Thymus (tissue), 14 donors: ENCODE measurements at places on chromosomes 5 and 9. TPM values are rescaled to one million over a fixed set of nuclear protein-coding genes. Genes with fewer than 3 reads are reported as not detected.

The NUTM2F gene
- polyA plus RNA-seq: 0.05 TPM

DNA sequence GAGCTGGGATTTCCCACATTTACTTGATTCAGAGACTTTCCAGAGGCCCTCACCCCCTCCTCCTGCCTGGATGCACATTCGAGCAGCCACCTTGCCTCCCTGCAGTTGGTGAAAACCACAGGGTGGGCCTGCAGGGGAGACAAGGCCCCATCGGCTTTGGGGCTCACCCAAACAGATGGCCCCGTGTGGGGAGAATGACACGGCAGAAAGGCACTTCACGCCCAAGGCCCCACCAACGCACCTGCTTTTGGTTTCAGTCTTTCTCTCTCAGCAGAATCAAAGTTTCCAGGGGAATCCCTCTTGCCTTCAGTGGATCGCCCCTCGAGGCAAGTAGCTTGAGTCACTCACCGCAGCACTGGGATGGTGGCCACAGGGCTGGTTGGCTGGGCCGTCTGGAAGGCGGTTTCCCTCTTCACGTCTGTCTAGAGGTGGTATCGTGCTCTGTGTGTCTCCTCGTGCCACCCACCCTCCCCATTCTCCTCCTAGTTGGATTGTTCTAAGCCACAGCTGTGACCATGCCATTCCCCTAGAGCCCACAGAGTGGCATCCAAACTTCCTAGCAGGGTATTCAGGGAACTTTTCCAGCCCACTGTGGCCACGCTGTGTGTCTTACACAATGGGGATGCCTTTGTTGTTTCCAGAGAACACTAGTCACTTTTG lies 31.8 kb downstream of the SEC61B start:
- peak overlapping the region; percentile 96 for H3K27ac ChIP-seq
- peak; percentile 69 for DNase-seq
- peaks cover 35% of the 10 kb centered on the region for H3K4me1 ChIP-seq
- H3K4me3 ChIP-seq: peak overlapping the region; percentile 4
- H3K27me3 ChIP-seq: no peaks in the 10 kb centered on the region

The PCDHA11 gene
- under 0.01 TPM for polyA plus RNA-seq

- peaks cover 70% of the 10 kb centered on the region for H3K36me3 ChIP-seq
- peak; percentile 72 for DNase-seq
- peaks cover 61% of the 10 kb centered on the region for H3K4me1 ChIP-seq
- peak overlapping the region; percentile 71 for H3K27ac ChIP-seq
- H3K27me3 ChIP-seq: no peaks in the 10 kb centered on the region
- H3K4me3 ChIP-seq: no peak overlapping the region
Observed at GRCh38 chr9:93028448-93029006, 30.0 kb upstream of the SUSD3 start.

The GPR151 gene
- 0.07 TPM for polyA plus RNA-seq

The PRDM9 gene
- polyA plus RNA-seq: 0.02 TPM

The ANKRD31 gene
- 0.64 TPM for polyA plus RNA-seq

- no peaks in the 10 kb centered on the region for H3K27me3 ChIP-seq
- peaks cover 23% of the 10 kb centered on the region for H3K4me1 ChIP-seq
- H3K4me3 ChIP-seq: no peak overlapping the region
- peak; percentile 84 for DNase-seq
- H3K27ac ChIP-seq: peak overlapping the region; percentile 69
Observed at GRCh38 chr5:137737349-137738131, 1.7 kb upstream of the KLHL3 start.

DNA sequence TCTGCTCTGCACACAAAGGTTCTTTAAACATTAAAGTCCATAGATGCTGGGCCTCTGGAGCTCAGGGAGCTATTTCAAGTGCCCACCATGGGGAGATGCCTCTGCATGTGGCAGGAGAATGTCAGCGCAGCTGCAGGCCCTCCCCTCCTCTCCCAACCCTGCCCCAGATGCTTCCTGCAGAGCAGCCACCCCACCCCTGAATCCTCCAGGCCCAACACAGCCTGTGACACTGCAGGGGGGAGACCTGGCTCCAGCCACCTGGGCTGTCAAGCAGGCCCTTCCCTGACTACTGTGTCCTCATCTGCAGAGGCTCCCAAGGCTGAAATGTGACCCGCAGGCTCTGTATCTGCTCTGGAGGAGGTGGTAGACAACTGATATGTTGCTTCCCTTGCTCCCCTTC lies 213.9 kb downstream of the GABBR2 start:
- no peak for DNase-seq
- H3K4me3 ChIP-seq: no peak overlapping the region
- H3K4me1 ChIP-seq: no peaks in the 10 kb centered on the region

The NRARP gene
- polyA plus RNA-seq: 1.6 TPM

- no peaks in the 10 kb centered on the region for H3K4me1 ChIP-seq
- no peak overlapping the region for H3K4me3 ChIP-seq
- H3K27me3 ChIP-seq: no peaks in the 10 kb centered on the region
- H3K27ac ChIP-seq: no peak overlapping the region
- no peak for DNase-seq
Observed at GRCh38 chr5:170470808-170471404, 32.9 kb upstream of the KCNIP1 start.

The LECT2 gene
- not detected for polyA plus RNA-seq

The INSL4 gene
- 0.18 TPM for polyA plus RNA-seq

DNA sequence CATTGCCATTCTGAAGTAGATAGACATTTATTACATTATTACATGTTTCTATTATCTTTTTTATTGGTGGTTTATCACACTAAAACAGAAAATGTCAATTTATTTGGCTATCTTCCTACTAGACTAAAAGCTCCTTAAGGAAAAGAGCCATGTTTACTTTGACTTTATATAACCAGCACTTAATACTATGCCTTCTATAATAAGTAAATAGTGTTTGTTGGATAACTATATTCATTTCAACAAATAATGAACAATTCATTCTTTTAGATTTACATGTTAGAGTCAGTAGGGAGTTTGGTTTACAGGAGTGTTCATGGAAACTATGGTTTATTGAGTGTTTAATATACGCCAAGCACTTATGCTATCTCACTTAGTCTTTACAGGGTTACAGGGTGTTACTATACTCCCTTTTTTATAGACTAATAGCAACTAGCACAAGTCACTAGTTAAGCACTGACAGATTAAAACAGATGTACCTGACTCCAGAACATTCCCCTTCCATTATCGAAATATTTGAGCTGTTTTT lies 7.3 kb downstream of the PPIP5K2 start:
- no peaks in the 10 kb centered on the region for H3K27me3 ChIP-seq
- no peak for DNase-seq
- no peak overlapping the region for H3K27ac ChIP-seq
- H3K4me1 ChIP-seq: no peaks in the 10 kb centered on the region
- no peak overlapping the region for H3K4me3 ChIP-seq

GRCh38 chr5:102799017-102799416 lies 43.9 kb downstream of the PAM start:
- no peak for DNase-seq
- H3K4me1 ChIP-seq: peaks cover 4% of the 10 kb centered on the region
- H3K4me3 ChIP-seq: no peak overlapping the region
- no peaks in the 10 kb centered on the region for H3K36me3 ChIP-seq

GRCh38 chr9:130183133-130183762 lies 11.0 kb downstream of the NCS1 start:
- no peaks in the 10 kb centered on the region for H3K27me3 ChIP-seq
- no peak for DNase-seq
- no peak overlapping the region for H3K27ac ChIP-seq

DNA sequence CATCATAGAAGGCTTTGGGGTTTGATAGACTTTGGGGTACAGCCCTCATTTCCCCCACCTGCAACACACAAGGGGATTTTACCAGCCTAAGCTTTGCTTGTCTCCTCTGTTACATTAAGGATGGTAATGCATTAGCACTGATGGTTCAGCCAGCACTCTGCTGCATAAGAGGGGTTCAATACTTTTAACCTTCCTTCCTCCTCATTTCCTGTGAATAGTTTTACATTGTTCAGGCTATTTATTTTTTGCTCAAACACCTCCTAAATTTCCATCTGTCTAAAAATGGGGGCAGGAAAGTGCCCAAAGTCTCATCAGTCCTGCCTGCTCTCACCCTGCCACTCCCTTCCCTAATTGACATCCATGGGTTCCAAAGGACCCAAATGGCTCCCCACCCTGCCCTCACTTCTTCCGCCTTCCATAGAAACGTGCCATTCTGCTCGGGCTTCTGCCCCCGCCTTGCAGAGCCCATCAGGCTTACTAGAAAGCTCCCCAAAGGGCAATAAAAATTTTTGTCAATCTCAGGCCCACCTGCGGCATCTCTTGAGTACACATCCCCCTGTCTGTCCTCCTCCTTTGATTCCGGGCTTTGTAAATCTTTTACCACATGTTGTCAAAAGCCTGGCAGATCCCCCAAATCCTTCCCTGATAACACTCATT lies 239.5 kb upstream of the SLC24A2 start:
- no peaks in the 10 kb centered on the region for H3K27me3 ChIP-seq
- H3K36me3 ChIP-seq: no peaks in the 10 kb centered on the region
- no peaks in the 10 kb centered on the region for H3K4me1 ChIP-seq
- no peak for DNase-seq
- H3K4me3 ChIP-seq: no peak overlapping the region

DNA sequence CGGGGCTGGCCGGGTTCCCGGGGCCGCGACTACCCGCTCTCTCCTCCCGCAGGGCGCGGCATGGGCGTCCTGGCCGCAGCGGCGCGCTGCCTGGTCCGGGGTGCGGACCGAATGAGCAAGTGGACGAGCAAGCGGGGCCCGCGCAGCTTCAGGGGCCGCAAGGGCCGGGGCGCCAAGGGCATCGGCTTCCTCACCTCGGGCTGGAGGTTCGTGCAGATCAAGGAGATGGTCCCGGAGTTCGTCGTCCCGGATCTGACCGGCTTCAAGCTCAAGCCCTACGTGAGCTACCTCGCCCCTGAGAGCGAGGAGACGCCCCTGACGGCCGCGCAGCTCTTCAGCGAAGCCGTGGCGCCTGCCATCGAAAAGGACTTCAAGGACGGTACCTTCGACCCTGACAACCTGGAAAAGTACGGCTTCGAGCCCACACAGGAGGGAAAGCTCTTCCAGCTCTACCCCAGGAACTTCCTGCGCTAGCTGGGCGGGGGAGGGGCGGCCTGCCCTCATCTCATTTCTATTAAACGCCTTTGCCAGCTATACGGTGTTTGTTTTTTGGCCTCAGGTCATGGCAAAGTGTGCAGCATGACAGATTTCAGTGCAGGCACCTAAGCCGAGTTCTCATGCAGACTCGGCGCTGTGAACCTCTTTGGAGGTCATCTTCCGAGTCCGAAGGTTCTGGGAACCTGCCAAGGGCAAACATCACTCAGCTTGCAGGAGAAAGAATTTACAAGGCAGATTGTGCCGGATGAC lies 516 bp downstream of the MRPL41 start:
- H3K4me3 ChIP-seq: peak overlapping the region; percentile 60
- peak overlapping the region; percentile 66 for H3K27ac ChIP-seq
- peaks cover 8% of the 10 kb centered on the region for H3K4me1 ChIP-seq
- H3K36me3 ChIP-seq: peaks cover 20% of the 10 kb centered on the region
- DNase-seq: no peak
- no peaks in the 10 kb centered on the region for H3K27me3 ChIP-seq

The FOXD4 gene
- polyA plus RNA-seq: 0.82 TPM

The PCDHGB2 gene
- polyA plus RNA-seq: 0.21 TPM

- H3K4me3 ChIP-seq: no peak overlapping the region
- H3K27me3 ChIP-seq: no peaks in the 10 kb centered on the region
- peak; percentile 82 for DNase-seq
- peaks cover 7% of the 10 kb centered on the region for H3K36me3 ChIP-seq
Observed at GRCh38 chr5:147628058-147628895, 118.4 kb upstream of the DPYSL3 start.

- H3K27me3 ChIP-seq: no peaks in the 10 kb centered on the region
- H3K4me3 ChIP-seq: no peak overlapping the region
- DNase-seq: no peak
- no peak overlapping the region for H3K27ac ChIP-seq
- peaks cover 41% of the 10 kb centered on the region for H3K4me1 ChIP-seq
Observed at GRCh38 chr9:91191411-91192380, 170.0 kb downstream of the AUH start.

DNA sequence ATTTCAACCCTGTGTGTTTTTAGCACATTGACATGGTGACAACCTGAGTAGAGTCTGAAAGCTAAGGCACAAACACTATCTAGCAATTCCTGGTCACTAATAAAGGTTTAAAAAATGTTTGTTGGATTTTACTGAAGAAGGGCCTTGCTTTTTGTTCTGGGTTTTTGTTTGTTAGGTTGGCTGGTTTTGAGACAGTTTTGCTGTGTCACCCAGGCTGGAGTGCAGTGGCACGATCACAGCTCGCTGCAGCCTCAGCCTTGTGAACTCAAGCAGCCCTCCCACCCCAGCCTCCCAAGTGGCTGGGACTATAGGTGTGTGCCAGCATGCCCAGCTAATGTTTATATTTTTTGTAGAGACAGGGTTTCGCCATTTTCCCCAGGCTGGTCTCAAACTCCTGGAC lies 39.0 kb downstream of the PRKACG start:
- no peaks in the 10 kb centered on the region for H3K36me3 ChIP-seq
- no peak overlapping the region for H3K4me3 ChIP-seq
- no peaks in the 10 kb centered on the region for H3K4me1 ChIP-seq
- no peak for DNase-seq

DNA sequence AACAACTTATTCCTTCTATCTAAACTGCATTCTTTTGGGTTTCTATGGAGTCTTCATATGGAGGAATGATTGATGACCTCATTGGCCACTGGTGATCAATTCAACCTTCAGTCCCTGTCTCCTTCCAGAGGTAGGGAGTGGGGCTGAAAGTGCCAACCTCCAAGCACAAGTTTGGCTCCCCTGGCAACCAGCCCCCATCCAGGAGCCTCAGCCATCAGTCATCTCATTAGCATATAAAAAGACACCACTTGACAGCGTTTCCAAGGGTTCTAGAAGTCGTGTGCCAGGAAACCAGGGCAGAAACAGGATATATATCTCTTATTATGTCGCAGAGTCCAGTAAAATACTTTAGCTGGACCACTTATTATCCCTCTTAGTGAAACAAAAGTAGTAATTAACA lies 9.8 kb downstream of the SLC31A2 start:
- DNase-seq: no peak
- peaks cover 24% of the 10 kb centered on the region for H3K4me1 ChIP-seq
- H3K36me3 ChIP-seq: peaks cover 36% of the 10 kb centered on the region

GRCh38 chr5:163770625-163771024 lies 265.2 kb downstream of the MAT2B start:
- no peaks in the 10 kb centered on the region for H3K36me3 ChIP-seq
- no peak for DNase-seq
- H3K27ac ChIP-seq: no peak overlapping the region

- no peaks in the 10 kb centered on the region for H3K4me1 ChIP-seq
- H3K27me3 ChIP-seq: no peaks in the 10 kb centered on the region
- DNase-seq: no peak
- H3K36me3 ChIP-seq: no peaks in the 10 kb centered on the region
- H3K4me3 ChIP-seq: no peak overlapping the region
Observed at GRCh38 chr9:110592044-110592830, 12.7 kb upstream of the SVEP1 start.

DNA sequence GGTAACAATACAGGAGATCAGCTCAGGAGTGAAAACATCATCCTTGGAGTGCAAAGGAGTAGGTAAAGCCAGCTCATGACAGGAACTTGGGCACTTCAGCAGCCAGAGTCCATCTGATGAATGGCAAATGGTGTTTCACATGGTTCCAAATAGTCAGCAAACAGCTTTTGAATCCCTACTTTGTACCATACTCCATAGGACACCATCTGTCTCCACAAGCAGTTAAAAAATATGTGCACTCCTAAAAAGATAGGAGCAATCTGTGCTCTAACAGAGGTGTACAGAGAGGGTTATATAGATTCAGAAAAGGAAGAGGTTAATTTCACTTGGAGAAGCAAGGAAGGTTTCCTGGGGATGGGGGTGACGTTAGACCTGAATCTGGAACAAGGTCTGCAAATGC lies 21.6 kb upstream of the B4GALT1 start:
- H3K27me3 ChIP-seq: no peaks in the 10 kb centered on the region
- H3K27ac ChIP-seq: no peak overlapping the region
- H3K36me3 ChIP-seq: no peaks in the 10 kb centered on the region
- H3K4me3 ChIP-seq: no peak overlapping the region
- H3K4me1 ChIP-seq: no peaks in the 10 kb centered on the region
